ENCODE measurements at places on chromosomes 4 and X. TPM values are rescaled to one million over a fixed set of nuclear protein-coding genes. Genes with fewer than 3 reads are reported as not detected.

The MAP7D2 gene
- under 0.01 TPM for total RNA-seq

The SEPTIN11 gene
- total RNA-seq = 404 TPM

The SPON2 gene
- 1,031 TPM for total RNA-seq

The HGFAC gene
- not detected for total RNA-seq

The RASL11B gene
- 0.66 TPM for total RNA-seq

The ARHGAP36 gene
- total RNA-seq = not detected

The VCX2 gene
- not detected for total RNA-seq

The SPANXD gene
- not detected for total RNA-seq

The TMEM47 gene
- 77.8 TPM for total RNA-seq

The USP26 gene
- total RNA-seq = not detected

The SLC25A31 gene
- total RNA-seq = not detected

The PKD2 gene
- total RNA-seq = 56.4 TPM

The MAGEB1 gene
- not detected for total RNA-seq

The IL3RA gene
- not detected for total RNA-seq

The NAP1L3 gene
- 4.9 TPM for total RNA-seq

The XPNPEP2 gene
- 5.0 TPM for total RNA-seq

The C4orf36 gene
- total RNA-seq = 3.1 TPM

The EBP gene
- 76.4 TPM for total RNA-seq

The POLN gene
- 5.3 TPM for total RNA-seq

The PARM1 gene
- not detected for total RNA-seq

The TMPRSS11B gene
- total RNA-seq = not detected

The SAGE1 gene
- not detected for total RNA-seq

The DCLK2 gene
- total RNA-seq = 16.2 TPM

The SMIM10L2A gene
- total RNA-seq = 1.2 TPM

The PTPN13 gene
- 68.5 TPM for total RNA-seq

The SH3RF1 gene
- 18.7 TPM for total RNA-seq

The FAM47A gene
- total RNA-seq = not detected

The SYTL5 gene
- 2.8 TPM for total RNA-seq

The SERTM2 gene
- total RNA-seq = under 0.01 TPM

The PHKA2 gene
- total RNA-seq = 14.1 TPM

The BEND4 gene
- total RNA-seq = not detected

The PLP1 gene
- total RNA-seq = 1.5 TPM

The NPY2R gene
- total RNA-seq = not detected

The CXCL6 gene
- 3.5 TPM for total RNA-seq

The SULT1E1 gene
- total RNA-seq = not detected

The F8A1 gene
- 8.3 TPM for total RNA-seq

The COX7B2 gene
- not detected for total RNA-seq

The LRP2BP gene
- 0.44 TPM for total RNA-seq

The CACNA1F gene
- under 0.01 TPM for total RNA-seq

The TBC1D9 gene
- total RNA-seq = 33.4 TPM

The CENPE gene
- 1.7 TPM for total RNA-seq

The MAGEC3 gene
- total RNA-seq = not detected

The MAGEA12 gene
- total RNA-seq = not detected

The HSD17B11 gene
- 56.6 TPM for total RNA-seq

The HTN3 gene
- not detected for total RNA-seq

The XAGE1B gene
- total RNA-seq = not detected

The KIF4A gene
- 1.3 TPM for total RNA-seq

The CYLC1 gene
- not detected for total RNA-seq

The CFAP299 gene
- total RNA-seq = 8.1 TPM

The COX7B gene
- total RNA-seq = 495 TPM

The SLC38A5 gene
- 78.2 TPM for total RNA-seq

The GUCY1A1 gene
- 4.0 TPM for total RNA-seq
